ENCODE measurements at places on chromosomes 11 and 22.

- DNase-seq, result no peak
Measured at GRCh38 chr11:124732230-124732629, 7.5 kb upstream of the NRGN start.

DNA sequence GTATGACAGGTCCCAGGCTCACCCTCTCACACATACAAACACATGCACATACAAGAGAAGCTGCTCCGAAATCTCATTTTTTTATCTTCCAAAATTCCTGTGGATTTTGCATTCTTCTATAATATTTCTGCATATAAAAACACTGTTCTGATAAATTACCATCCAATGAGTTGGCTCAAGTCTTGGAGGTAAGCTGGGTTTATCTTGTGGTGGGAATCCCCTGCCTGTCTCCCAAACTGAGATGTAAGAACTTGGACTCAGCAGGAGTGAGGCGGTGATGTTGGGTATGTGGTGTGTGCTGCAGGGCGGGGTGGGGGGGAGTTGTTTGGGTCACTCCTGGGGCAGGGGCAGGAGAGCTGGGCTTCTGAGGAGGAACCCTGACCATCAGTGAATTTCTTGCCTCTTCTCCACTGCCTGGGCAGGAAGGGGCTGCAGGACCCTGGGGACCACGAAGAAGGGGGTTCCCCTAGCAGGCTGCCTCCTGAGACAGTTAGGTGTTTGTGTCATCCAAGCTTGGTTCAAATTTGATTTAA is 6.8 kb upstream of the P2RY6 start:
- no peak for DNase-seq

GRCh38 chr11:118799372-118799771 is 8.4 kb upstream of the DDX6 start:
- DNase-seq, result no peak

GRCh38 chr11:111729071-111729830 is 36.9 kb downstream of the PPP2R1B start:
- no peak for DNase-seq

GRCh38 chr11:45918331-45918941 is 759 bp upstream of the PEX16 start:
- DNase-seq, result peak; percentile 31

GRCh38 chr11:119319700-119320239 is 2.8 kb upstream of the MCAM start:
- DNase-seq, result no peak

- DNase-seq, result no peak
Measured at GRCh38 chr11:70255477-70256116, 14.9 kb upstream of the PPFIA1 start.

GRCh38 chr22:49203091-49203858 is 624.4 kb downstream of the BRD1 start:
- no peak for DNase-seq

GRCh38 chr22:31574055-31574670 is 77.8 kb downstream of the SFI1 start:
- no peak for DNase-seq

DNA sequence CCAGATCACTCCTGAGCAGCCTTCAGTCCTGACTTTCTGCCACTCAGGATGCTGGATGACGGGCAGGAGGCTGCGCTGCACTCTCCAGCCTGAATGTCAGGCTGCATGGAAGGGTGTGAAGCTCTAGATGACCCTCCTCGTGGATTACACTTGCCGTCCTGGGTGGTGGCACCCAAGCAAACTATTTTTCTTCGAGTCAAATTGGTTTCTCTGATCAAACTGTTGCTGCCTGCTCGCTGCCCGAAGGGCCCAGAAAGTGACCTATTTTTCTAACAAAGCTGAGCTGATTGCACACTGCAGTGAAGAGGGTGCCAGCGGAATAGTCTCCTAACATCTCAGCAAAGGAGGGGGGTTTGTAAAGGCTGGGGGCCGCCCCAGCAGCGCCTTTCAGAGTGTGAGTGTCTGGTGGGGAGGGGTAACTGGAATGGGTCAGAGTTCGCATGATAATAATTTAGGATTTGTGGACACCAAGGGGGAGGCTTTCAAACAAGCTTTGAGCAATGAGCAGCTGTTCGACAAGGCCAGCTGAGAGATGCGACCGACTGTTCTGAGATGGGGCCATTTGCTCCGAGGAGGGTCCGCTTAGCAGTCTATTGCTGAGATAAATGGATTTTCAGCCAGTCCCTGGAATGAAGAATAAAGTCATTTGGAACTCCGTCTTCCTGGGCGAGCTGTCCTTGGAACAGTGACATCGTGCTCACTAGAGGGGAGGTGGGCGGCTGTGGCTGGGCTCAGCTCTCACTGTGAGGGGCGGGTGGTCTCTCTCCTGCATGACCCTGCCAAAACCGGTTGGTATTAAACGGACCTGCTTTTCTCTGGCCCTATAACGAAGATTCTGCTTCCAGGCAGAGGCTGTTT is 537.6 kb downstream of the BRD1 start:
- DNase-seq, result no peak

DNA sequence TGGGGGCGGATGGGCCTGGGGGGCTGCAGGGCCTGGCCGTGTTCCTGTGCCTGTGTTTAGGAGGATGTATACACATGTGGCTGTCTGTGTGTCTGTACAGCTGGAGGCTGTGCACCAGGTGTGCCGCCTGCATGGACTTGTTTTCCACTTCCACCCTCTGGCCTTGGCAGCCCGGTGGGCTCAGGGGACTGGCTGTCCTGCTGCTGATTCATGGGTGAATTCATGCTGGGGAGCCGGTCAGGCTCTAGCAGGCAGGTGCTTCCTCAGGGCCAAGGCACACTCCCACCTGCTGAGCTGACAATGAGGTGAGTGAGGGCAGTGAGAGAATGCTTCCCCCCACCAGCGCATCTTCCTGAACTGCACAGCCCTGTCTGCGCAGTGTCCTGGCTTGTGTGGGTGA is 88.4 kb downstream of the CCDC81 start:
- no peak for DNase-seq

DNA sequence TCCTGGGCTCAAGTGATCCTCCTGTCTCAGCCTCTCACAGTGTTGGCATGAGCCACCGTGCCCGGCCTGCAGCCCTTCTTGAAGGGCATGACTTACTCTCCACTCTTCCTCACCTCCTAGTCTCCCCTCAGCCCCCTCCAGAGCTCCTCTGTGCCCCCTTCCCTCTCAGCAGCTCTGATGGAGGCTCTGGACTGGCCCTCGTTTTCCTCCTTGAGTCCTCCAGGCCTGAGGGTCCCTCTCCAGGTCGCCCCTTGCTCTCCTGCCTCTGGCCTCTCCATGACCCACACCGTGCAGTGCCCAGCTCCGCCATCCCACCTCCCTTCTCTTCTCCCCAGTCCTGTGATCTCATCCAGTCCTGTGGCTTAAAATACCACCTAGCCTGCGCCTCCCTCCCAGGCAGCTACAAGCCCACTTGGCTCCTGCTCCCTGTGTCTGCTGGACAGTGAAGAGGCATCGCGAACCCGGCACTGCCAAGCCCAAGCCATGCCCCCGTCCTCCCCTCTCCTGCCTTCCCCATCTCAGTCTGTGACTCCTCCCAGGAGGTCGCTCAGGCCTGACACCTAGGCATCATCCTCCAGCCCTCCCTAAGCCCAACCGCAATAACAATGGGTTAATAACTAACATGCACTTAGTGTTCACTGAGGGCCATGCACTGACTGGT is 11.9 kb downstream of the KCNJ4 start:
- DNase-seq, result no peak

DNA sequence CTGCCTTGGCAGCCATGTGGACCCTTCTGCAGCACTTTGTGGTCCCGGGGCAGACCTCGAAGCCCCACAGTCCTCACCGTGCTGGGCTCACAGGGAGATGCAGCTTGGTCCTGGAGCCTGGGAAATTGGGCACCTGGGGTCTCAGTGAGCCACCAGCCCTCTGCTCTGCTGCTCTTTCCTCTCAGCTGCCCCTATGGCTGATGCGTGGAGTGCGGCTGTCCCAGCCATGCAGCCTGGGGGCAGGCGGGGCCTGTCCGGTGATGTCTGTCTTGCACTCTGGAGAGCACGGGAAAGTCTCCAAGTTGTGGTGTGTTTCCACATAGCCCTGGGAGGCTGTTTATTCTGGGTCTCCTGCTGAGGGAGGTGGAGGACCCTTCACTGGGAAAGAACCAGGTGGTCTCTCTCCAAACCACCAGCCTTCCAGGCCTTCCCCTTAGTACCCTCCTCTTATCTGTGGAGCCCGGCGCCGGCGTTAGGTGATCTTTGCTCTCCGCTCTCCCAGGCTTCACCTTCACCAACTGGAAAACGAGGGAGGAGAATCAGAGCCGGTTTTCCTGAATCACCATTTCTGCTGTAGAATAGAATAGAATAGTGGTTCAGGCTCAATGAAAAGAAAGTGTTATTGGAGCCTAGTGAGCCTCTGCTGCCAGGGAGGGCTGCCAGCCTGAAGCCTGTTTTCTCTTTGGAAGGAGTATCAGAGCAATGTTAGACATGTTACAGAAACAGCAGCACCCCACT is 41.2 kb upstream of the GRAMD4 start:
- no peak for DNase-seq

- no peak for DNase-seq
Measured at GRCh38 chr11:12017243-12017678, 8.8 kb upstream of the DKK3 start.

- no peak for DNase-seq
Measured at GRCh38 chr22:43364169-43364435, 20.9 kb upstream of the SCUBE1 start.

DNA sequence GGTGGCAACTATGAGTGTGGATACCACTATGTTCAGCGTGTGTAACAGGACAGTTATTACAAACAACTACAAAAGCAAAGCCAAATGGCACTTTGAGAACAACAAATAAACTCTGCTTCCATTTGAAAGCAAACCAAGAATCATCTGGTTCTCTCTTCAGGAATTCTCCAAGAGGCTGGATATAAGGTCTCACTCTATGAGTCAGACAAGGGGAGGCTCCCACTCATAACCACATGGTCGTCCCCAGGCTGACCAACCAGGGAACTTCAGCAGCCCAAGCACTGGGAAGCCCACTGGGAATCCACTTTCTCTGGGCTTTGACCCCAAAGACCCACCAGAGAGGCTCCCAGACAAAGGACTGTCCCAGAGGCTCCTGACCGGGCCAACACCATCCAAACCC is 35.3 kb downstream of the DGCR2 start:
- no peak for DNase-seq

- DNase-seq, result no peak
Measured at GRCh38 chr11:19723572-19724342, 11.1 kb downstream of the NAV2 start.

GRCh38 chr22:29243874-29244446 is 23.8 kb downstream of the RHBDD3 start:
- no peak for DNase-seq

GRCh38 chr22:37303821-37304274 is 21.5 kb downstream of the CYTH4 start:
- peak; percentile 40 for DNase-seq

DNA sequence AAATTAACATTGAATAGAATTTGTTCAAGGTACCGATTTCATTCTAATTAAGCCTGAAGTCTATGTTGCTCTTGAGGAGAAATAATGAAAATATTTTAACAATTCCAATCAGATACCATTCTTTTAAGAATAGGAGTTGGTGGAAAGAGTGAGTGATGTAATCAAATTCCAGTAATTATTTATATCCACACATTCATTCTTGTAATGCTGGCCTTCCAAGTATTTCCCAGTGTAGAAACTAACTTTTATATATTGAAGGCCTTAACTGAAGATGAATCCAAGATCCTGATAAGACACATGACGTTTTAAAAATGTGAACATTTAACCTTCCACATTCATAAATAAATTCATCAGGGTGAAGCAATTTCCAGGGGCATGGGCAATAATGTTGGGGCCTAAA is 36.6 kb upstream of the PAX6 start:
- DNase-seq, result no peak

DNA sequence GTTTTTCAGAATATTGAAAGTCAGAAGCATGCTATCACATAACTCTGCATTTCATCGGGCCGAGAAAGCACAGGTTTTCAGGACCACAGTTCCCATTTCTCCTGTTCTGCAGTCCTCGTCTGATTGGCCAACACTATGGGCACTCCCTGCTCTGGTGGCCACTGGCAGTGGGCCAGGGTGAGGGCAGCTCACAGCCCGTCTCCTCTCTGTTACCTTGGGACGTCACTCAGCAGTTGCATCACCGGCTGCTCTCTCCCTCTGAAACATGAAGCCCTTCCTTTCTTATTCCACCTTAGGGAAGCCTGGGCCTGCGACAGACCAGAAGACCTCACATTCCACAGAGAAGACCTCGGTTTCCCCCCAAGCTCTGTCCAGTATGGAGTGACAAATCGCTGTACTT is 11.4 kb upstream of the MICAL3 start:
- DNase-seq, result no peak

DNA sequence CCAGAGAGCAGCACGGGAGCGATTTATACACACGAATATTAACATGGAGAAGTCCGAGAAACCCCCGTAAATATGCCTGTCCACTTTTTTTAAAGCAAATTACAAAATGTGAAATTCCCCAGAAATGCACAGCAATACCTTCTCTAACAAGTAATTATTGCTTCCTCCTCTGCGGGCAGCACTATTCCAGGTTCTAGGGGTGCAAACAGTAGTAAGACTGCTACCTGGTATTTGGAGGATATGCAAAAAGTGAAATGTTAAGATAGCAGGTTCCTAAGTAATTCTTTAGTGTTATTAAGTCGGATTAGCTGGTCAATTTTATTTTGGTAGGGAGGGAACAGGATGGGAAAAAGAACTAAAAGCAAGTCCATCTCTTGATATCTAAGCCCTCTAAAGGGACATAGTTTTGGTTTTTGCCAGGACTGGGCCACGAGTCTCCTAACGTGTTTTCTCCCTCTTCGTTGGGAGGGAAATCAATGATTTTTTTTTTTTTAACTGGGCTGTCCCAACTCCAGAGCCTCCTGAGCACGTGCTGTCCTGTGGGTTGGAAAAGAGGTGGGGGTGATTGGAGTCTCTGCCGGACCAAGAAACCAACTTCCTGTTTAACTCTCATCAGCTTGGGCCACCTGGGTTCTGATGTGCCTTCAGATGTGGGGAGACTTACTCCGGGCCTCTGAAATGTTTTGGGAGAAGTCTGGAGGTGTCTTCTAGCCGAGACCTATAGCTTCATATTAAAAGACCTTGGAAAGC is 1.7 kb upstream of the XBP1 start:
- DNase-seq, result no peak

GRCh38 chr22:46432164-46433068 is 96.9 kb downstream of the TRMU start:
- peak; percentile 25 for DNase-seq

DNA sequence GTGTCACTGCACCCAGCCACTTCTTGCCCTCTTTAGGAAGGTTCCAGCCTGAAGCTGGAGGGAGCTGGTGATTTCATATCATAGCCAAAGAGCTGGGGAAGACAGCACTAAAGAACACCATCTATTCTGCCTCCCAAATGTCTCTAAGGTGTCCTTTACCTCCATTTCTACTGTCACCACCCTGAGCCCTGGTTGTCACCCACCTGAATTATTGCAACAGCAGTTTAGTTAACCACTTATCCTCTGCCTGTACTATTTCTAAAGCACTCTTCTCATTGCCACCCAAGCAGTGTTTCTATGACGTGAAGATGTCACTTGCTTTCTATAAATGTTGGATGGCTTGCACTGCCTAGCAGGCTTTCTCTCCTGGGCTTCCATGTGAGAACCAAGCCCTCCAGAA is 69.4 kb upstream of the EED start:
- no peak for DNase-seq

- DNase-seq, result no peak
Measured at GRCh38 chr22:22908941-22909604, 21.5 kb downstream of the IGLL5 start.
